Uterus (tissue), 4 donors: ENCODE measurements at places on chromosomes 16 and 17.

DNA sequence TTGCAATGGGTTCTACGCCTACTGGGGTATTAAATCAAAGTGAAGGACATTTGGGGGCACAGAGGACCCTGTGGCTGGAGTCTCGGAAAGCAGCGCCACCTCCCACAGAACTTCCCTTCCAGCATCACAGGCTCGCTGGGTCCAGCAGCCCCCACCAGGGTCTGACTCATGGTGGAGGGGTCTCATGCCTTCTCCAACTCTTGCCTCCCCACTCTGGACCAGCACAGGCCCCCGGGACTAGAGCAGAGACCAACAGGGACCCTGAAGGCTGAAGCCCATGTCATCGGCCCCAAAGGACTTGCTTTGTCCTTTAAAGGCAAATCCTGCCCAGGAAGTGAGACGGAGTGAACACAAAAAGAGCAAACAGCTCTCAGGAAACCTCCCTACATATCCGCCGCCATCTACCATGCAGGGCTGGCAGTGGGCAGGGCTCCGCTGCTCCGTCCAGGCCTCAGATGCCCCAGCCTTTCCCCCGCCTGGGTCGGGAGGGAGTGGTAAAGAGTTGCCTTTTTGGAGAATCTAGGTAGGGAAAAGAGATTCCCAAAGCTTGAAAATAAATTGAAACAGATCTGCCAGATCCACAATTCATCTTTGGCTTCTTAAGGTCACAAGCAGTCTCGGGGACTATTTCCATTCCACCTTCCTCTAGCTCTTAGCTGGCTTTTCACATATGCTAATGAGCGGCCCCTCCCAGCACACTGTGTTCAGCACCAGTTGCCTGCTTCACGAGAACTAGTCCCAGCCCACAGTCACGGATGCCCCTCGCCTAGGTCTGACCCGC, 2.1 kb upstream of the GPRC5C start:
- no peak for DNase-seq

GRCh38 chr17:79559111-79559887, 51.6 kb downstream of the RBFOX3 start:
- no peak for DNase-seq

DNA sequence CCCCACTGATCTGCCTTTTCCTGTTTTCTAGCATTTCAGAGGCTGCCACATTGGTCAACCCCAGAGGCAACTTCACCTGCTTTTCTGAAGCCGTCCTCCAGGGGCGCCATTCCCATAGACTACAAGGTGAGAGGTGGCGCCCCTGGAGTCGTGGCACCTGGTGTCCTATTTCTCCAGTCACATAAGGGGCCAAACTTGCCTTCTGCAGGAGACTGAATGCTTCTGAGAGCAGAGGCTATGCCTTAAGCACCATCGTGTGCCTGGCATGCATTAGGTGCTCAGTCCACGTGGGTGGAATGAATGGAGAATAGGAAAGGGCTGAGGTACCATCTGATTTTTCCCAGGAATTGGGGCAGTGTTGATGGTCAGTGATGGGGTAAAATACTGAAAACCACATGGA, 164.8 kb downstream of the HAPSTR1 start:
- no peak for DNase-seq

DNA sequence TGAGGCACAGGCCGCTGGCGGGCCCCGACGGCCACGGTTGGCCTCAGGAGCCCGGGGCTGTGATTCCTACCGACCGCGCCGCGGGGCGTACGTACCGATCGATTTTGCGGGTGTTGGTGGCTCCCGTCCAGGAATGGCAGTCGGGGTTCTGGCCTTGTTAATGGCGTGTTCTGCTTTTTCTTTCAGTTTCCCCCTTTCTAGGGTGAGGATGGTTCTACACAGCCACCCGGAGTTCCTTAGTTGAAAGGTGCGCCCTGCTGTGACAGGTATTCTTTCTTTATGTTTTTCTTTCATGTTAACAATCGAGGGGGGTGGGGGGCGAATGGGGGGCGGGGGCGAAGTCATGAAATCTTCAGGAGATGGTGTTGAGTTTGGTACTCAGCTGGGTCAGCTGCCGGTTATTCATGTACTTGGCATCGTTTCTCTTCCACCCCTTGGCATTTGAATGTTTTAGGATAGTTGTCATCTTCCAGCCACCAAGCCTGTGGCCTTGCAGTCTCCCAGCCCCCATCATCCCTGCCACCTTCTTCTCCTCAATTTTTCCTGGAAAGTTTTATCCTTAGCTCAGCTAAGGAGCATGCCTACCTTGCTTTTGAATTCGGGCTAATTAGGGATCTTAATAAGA, 802 bp downstream of the CYLD start:
- peak; percentile 27 for DNase-seq

DNA sequence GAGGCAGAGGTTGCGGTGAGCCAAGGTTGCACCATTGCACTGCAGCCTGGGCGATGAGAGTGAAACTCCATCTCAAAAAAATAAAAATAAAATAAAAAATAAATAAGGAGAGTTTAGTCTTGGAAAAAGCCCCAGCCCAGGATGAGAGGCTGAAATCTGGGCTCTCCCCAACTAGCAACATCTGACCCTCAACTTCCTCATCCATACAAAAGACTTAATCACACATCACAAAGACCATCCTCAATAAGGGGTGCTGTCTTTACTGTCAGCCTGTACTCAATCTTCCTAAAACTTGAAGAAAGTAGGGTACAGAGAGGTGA, 11.4 kb upstream of the SLC4A1 start:
- DNase-seq = no peak

DNA sequence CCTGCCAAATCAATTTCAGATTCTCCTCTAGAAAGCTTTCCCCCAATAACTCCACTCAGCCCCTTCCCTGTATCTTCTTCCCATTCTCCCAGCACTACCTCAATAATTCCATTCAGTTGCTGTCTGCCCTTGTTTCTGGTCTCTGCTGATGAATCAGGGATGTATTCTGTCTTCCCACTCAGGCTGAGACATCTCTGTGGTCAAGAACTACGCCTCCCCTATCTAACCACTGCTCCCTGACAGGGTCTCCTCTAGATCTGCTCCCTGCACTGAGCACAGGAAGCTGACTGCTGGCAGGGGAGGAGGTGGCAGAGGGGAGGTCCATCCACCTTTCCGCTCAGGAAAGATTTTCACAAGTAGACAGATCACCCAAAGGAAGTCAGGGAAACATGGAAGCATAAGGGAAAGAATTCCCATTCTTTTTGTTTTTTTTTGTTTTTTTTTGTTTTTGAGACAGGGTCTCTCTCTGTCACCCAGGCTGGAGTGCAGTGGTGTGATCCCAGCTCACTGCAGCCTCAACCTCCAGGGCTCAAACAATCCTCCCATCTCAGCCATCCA, 16.9 kb upstream of the SP2 start:
- DNase-seq = no peak

DNA sequence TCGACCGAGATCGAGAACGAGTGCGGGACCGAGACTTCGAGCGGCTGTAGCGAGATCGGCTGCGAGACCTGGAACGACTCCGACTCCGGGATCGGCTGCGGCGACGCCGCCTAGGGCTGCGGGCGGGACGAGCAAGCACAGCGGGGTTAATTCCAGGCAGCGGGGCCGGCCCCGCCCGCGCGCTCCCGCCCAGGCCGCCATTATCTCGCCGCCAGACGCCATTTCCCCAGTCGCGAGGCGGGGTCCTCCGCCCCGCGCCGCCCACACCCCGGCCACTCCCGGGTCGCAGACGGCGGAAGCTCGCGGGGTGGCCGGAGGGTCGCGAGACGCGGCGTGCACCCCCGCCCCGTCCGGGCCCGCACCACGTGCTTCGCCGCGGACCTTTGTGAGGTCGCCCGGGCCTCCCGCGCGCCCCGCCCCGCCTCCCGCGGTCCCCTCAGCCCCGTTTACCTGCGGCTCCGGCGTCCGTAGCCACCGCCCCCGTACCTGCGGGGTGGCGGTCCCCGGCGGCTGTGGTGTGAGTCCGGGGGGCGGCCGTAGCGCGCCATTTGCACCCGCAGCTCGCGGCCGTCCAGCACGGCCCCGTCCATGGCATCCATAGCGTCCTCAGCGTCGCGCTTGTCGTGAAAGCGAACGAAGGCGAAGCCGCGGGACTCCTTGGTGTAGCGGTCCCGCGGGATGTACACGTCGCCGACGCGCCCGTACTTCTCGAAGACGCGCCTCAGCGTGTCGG, 616 bp downstream of the SRSF2 start:
- DNase-seq = peak; percentile 79

DNA sequence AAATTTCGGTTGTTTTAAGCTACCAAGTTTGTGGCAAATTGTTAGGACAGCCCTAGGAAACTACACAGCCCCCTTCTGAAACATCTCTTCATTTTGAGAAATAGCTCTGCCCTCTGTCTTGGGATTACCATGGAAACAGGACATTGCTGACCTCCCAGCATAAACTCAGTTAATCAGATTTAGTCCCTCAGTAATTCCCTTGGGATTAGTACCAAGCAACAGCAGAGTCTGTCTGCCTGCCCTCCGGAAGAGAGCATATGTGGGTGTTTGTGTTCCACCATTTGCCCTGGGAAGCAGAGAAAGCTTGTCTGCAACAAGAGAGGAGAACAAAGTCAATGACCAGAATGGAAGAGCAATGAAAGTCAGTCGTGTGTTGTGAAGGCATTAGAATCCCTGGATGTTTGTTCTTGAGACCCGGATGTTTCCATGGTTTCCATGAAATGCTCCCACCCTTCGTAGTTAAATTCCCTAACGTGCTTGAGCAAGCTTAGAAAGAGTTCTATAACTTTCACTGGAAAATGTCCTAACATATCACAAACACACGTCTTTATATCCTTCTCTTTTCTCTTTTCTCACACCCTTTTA, 26.2 kb downstream of the NUDT7 start:
- no peak for DNase-seq

- DNase-seq = no peak
These were observed 187.9 kb downstream of the KCNJ2 start for GRCh38 chr17:70357190-70357589.

DNA sequence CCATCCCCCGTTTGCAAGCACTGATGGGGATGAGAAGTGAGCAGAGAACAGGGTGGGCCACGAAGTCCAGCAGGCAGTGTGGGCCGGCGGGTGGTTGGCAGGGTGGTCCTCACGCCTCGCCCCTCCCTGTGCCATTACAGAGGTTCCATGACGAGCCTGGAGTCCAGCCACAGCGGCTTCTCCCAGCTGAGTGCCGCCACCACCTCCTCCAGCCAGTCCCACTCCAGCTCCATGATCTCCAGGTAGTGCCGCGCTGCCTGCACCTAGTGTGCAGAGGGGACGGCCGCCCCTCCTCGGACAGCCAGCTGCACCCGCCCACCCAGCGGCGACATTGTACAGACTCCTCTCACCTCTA, 73.0 kb downstream of the SEC14L1 start:
- no peak for DNase-seq

DNA sequence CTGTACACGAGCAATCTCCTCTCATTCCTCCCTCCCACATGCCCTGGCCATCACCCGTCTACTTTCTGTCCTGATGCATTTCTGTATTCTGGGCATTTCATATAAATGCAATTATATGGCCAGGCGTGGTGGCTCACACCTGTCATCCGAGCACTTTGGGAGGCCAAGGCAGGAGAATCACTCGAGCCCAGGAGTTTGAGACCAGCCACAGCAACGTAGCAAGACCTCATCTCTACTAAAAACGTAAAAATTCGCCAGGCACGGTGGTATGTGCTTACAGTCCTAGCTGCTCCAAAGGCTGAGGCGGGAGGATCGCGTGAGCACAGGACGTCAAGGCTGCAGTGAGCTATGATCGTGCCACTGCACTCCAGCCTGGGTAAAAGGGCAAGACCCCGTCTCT, 4.8 kb downstream of the MEAK7 start:
- DNase-seq = no peak
